ENCODE measurements at places on chromosomes 4 and X.

DNA sequence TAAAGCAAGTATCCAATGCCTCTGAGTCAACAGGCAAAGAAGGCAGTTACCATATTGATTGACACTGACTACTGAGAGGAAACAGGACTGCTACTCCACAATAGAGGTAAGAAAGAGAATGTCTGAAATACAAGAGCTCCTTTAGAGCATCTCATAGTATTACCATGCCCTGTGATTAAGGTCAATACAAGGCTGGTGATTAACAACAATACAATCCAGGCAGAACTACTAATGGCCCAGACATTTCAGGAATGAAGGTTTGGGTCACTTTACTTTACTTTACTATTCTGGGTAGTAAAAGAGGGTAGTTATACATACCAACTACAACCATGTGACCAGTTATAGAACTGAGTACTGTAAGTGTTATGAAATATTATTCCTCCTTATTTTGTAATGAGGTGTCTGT lies 44.5 kb downstream of the BRWD3 start:
- DNase-seq, result no peak

DNA sequence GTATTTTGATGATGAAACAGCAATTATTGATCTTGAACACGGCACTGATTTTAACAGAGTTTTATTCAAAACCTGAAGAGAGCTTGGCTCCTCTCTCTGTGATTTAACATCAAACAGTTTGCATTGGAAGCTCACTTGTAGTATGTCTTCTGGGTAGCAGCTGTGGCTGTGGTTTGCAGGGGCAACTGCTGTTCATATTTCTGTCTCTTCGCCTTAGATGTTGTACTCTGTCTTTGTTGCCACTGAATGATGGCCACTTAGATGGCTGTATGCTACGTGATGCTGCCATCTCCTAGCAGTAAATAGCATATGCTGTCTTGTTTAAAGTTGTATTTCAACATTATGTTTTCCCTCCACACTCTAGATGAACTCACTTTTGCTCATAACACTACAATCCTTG lies 1743.0 kb upstream of the TENM3 start:
- no peak for DNase-seq

DNA sequence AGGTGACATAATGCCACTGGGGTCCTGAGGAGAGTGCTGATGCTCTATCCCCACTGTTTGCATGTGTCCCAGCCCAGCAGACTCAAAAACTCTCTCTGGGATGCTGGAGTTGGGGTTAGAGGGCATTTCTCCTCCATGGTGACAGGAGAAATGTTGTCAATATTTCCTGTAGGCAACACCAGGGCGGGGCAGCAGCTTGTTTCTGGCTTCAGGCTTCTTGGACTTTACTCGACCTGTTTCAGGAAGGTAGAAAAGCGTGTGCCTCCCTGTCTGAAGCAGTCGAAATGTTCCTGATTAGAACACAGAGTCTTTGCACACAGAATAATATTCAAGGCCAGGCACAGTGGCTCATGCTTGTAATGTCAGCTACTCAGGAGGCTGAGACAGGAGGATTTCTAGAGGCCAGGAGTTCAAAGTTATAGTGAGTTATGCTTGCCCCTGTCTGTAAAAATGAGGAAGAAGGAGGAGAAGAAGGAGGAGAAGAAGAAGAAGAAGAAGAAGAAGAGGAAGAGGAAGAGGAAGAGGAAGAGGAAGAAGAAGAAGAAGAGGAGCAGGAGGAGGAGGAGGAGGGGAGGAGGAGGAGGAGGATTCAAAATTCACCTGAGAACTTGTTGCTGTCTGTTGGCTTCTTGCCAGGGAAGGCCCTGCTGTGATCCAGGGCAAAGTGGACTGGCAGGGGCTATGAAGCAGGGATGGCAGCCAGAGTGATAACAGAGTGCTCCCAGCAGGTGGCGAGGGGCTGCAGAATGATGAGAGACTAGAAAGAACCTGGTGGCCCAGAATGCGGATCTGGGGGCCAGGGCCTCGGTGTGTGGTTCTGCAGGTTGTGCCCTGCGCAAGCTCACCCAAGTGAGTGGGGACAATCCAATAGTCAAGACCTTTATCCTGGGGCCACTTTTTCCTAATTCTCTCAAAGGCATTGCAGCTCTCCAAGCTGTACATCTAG lies 82.9 kb downstream of the RTL5 start:
- no peak for DNase-seq

- no peak for DNase-seq
These were observed 138.6 kb downstream of the AMELX start for GRCh38 chrX:11431786-11432185.

- no peak for DNase-seq
These were observed 198.9 kb downstream of the ANK2 start for GRCh38 chr4:113248320-113248719.

- DNase-seq, result no peak
These were observed 138.1 kb downstream of the MID1 start for GRCh38 chrX:10482261-10482660.

DNA sequence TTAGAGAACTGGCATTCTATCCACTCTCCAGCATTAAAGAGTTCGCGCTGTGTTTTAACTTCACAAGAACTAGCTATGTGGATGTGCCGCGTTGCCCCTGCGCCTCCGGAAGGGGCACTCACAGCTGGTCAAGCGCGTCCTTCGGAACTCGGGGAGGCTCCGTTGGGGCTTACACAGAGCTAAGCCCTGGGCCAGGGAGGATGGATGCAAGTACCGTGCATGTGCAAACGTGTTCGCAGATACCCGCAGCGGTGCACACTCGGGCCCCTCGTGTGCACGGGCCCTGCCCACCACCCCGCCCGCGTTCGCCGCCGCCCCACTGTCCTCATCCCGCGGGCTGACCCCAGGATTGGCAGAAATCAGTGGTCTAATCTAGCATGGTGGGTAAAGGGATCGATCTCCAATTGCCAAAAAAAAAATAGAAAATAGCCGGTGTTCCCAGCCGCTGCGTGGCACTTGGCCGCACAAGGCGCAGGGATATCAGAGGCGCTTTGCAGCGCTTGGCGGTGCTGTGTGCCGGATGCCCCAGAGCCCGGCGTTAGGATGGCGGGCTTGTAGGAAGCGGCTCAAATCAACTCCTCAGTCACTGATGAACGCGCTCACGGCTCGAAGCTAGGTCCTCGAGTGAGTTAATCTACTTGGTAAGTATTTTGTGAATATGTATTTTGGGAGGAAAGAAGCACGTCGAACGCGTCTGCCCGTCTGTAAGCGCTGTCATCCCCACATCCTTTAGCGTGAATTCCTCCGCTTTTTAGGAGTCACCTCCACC lies 989 bp upstream of the PCDH10 start:
- DNase-seq, result no peak

DNA sequence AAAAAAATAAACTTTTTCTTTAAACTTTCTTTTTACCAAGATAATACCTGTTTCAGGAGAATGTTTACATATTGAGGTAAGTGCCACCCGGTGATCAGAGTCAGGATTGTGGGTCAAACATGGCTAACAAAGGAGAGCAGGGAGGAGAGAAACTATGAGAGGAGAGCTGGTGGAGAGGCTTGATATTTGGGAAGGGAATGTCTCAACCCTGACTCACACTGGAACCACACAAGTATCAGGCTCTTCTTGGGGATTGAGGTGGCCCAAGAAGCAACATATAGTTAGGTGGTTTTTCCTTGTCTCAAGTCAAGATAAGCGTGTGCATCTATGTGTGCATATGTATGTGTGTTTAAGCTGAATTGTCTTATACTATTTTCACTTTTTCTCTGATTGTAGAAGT lies 6.7 kb downstream of the TCEAL1 start:
- DNase-seq, result no peak

GRCh38 chr4:80225595-80225994 lies 28.3 kb downstream of the PRDM8 start:
- DNase-seq, result no peak

GRCh38 chrX:65508851-65509250 lies 25.7 kb downstream of the LAS1L start:
- DNase-seq, result no peak

DNA sequence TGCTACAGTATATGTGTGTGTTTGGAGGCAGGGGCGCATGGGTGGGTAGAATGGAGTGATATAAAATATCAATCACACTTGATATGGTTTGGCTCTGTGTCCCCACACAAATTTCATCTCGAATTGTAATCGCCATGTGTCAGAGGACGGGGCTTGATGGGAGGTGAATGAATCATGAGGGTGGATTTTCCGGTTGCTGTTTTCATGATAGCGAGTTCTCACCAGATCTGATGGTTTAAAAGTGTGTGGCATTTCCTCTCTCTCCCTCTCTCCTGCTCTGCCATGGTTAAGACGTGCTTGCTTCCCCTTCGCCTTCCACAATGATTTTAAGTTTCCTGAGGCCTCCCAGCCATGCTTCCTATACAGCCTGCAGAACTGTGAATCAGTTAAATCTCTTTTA lies 14.8 kb downstream of the SOWAHB start:
- no peak for DNase-seq

- DNase-seq, result no peak
These were observed 4.1 kb downstream of the FTSJ1 start for GRCh38 chrX:48480142-48480541.

- DNase-seq, result no peak
These were observed 60.0 kb downstream of the RRAGB start for GRCh38 chrX:55777596-55777995.

GRCh38 chr4:81723927-81724587 lies 252.3 kb upstream of the RASGEF1B start:
- no peak for DNase-seq

GRCh38 chr4:12583275-12583674 lies 900.9 kb downstream of the RAB28 start:
- no peak for DNase-seq

DNA sequence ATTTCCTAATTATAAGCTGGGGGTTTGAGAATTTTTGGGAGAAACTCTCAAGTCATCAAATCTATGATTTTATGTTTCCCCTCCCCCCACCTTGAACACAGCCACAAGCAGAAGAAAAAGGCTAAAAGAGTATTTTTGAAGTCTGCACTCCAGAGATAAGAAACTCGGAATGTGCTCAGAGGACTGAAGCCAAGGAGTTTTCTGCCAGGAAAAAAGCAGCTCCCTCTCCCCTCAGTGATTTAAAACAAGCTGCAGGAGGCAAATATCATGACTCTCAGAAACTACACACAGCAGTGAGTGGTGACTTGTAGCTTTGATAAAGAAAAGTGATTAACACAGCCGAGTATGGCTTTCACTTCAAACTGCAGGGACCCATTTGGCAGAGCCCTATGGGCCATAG lies 800.2 kb upstream of the FTHL17 start:
- no peak for DNase-seq

DNA sequence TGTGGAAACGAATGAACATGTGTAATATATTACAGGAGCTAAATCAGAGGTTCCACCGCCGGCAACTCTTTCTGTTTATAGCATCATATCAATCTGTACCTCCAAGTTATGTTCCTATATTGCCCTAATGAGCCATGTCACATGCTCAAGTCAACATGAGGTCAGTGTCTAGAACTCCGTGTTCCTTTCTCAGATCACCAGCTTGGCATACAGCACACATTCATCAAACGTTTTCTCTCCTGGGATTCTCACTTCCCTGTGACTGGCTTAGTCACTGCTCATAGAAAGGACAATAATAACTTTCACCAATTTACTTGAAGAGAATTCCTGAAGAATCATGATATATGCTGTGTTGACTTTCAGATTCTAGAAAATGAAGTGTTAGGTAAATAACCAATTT lies 532.0 kb upstream of the SPANXN1 start:
- DNase-seq, result no peak

GRCh38 chr4:155954939-155955338 lies 1.3 kb upstream of the CTSO start:
- DNase-seq, result no peak

DNA sequence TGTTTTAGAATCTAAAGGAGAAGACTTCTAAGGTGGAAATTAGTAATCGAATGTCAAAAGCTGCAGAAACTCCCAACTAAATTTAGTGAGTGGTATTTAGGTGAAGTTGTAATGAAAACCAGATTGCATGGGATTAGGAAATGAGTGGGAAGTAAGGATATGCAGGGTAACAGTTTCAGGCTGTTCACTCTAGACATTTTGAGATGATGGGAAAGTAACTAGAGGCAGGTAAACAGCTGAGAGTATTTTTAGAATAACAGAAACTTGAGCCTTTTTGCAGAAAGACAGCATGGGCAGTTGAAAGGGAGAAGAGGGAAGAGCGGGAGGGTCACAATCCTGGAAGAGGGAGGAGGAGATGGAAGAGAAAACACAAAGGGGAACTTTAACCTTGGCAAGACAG lies 12.7 kb downstream of the SPRY1 start:
- no peak for DNase-seq

GRCh38 chr4:144589512-144589911 lies 56.4 kb upstream of the HHIP start:
- no peak for DNase-seq

DNA sequence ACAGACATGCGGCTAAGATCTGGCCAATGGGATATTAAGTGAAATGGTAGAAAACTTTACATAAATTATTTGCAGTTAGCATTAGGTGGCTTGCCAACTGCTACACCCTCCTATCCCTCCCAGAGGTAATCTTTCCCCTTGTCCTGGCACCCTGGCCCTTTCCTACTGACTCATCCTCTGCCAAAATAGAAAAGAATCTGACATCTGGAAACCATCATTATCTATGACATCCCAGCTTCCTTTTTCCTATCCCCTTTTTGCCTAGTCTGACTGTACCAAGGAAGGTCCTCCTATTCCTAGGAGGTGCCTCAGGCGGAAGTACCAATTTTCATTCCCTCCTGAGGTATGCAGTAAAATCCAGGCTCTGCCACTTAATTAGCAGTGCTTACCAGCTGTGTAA lies 163.6 kb upstream of the KLF3 start:
- DNase-seq, result no peak

GRCh38 chr4:182235021-182235795 lies 8.0 kb upstream of the TENM3 start:
- DNase-seq, result no peak

DNA sequence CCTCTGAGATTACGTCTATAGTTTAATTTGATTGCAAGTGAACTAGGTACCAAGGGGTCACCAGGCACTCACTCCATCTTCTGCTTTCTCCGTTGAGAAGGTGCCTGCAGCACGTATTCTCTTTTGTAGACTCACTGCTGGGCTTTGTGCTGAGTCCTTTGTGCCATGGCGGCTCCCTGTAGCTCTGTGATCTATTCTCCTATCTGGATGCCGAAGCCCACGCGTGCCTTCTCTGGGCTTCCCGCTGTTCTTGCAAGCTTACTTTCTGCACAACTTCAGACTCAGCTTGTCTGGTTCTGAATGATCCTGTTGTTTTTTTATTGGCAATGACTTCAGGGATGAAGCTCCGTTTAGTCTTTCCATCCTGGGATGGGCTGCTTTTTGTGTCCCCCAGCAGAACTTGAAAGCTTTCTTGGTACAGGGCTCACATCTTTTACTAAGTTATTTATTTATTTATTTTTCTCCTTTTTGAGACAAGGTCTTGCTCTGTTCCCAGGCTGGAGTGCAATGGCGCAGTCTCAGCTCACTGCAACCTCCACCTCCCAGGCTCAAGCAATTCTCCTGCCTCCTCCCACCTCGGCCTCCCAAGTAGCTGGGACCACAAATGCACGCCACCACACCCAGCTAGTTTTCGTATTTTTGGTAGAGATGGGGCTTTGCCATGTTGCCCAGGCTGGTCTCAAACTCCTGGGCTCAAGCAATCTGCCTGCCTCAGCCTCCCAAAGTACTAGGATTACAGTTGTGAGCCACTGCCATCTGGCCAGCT lies 100.9 kb upstream of the NKX1-1 start:
- no peak for DNase-seq
